A549 treated with AZD2906 at 1 μM for 4 hours (cell line): ENCODE measurements at places on chromosomes 5 and 9. TPM values are rescaled to one million over a fixed set of nuclear protein-coding genes. Genes with fewer than 3 reads are reported as not detected.

Gene ELOVL7
- total RNA-seq: 9.2 to 12.6 TPM (median 11.2 TPM) in 5 replicates

Gene SHOC1
- total RNA-seq: not detected in 5 replicates

Gene ADAMTS16
- total RNA-seq: 1.3 to 2.8 TPM (median 1.4 TPM) in 5 replicates

Gene CNTFR
- 0.06 to 0.14 TPM (median 0.12 TPM) in 5 replicates for total RNA-seq

Gene CDHR2
- 0.06 to 0.29 TPM (median 0.15 TPM) in 5 replicates for total RNA-seq

Gene ANKRD34B
- 0.03 to 0.15 TPM (median 0.06 TPM) in 5 replicates for total RNA-seq

Gene CAMK4
- 0.01 to 0.16 TPM (median 0.07 TPM) in 5 replicates for total RNA-seq

Gene PCDHGA3
- 0.02 to 0.03 TPM in 2 of 5 replicates, not detected in the others for total RNA-seq

Gene PCDHGA2
- total RNA-seq: 0.40 to 0.74 TPM (median 0.53 TPM) in 5 replicates

Gene ADAMTS19
- not detected in 5 replicates for total RNA-seq

Gene HINT1
- total RNA-seq: 479 to 497 TPM (median 484 TPM) in 5 replicates

Gene C1QTNF3
- 0.11 to 0.20 TPM (median 0.18 TPM) in 5 replicates for total RNA-seq

Gene GLIPR2
- 7.0 to 8.6 TPM (median 8.5 TPM) in 5 replicates for total RNA-seq

Gene MYMK
- total RNA-seq: not detected in 5 replicates

Gene TRIM7
- total RNA-seq: 25.9 to 43.9 TPM (median 40.4 TPM) in 5 replicates

Gene SAPCD2
- total RNA-seq: 14.8 to 26.1 TPM (median 23.7 TPM) in 5 replicates

Gene DDX41
- total RNA-seq: 84.0 to 122 TPM (median 112 TPM) in 5 replicates

Gene FGD3
- total RNA-seq: 0.12 to 0.26 TPM (median 0.16 TPM) in 5 replicates

Gene QRFP
- total RNA-seq: not detected in 5 replicates

Gene IFNK
- total RNA-seq: 0.06 TPM in 1 of 5 replicates, not detected in the others

Gene RNF14
- 52.3 to 84.2 TPM (median 67.1 TPM) in 5 replicates for total RNA-seq

Gene C8G
- total RNA-seq: 0.87 to 1.4 TPM (median 1.3 TPM) in 5 replicates

Gene PCDHB4
- 0.03 to 0.12 TPM (median 0.06 TPM) in 5 replicates for total RNA-seq

Gene CYSRT1
- 3.0 to 5.0 TPM (median 5.0 TPM) in 5 replicates for total RNA-seq

Gene OLFM1
- 9.1 to 10.9 TPM (median 9.8 TPM) in 5 replicates for total RNA-seq

Gene GHR
- 0.02 to 0.05 TPM (median 0.02 TPM) in 5 replicates for total RNA-seq

Gene PDE4D
- total RNA-seq: 38.9 to 53.7 TPM (median 51.9 TPM) in 5 replicates

Gene GPR151
- not detected in 5 replicates for total RNA-seq

Gene PDE6A
- total RNA-seq: 0.22 to 0.37 TPM (median 0.29 TPM) in 5 replicates

Gene FABP6
- 0.48 to 1.2 TPM (median 1.00 TPM) in 5 replicates for total RNA-seq

Gene PJA2
- 13.9 to 22.7 TPM (median 18.1 TPM) in 5 replicates for total RNA-seq

Gene GPRIN1
- 8.2 to 9.6 TPM (median 9.2 TPM) in 5 replicates for total RNA-seq

Gene SCGB3A2
- total RNA-seq: not detected in 5 replicates

Gene ANKRD20A1
- total RNA-seq: 0.82 to 2.4 TPM (median 1.2 TPM) in 5 replicates

Gene GM2A
- 14.8 to 18.0 TPM (median 15.3 TPM) in 5 replicates for total RNA-seq

Gene SEC16A
- 53.0 to 62.2 TPM (median 56.8 TPM) in 5 replicates for total RNA-seq

Gene SPAAR
- 0.05 to 0.09 TPM (median 0.06 TPM) in 4 of 5 replicates, not detected in the other for total RNA-seq

Gene KLHL9
- 15.3 to 20.3 TPM (median 18.6 TPM) in 5 replicates for total RNA-seq

Gene ATP10B
- total RNA-seq: not detected in 5 replicates

Gene TIMD4
- 0.85 to 1.5 TPM (median 1.1 TPM) in 5 replicates for total RNA-seq

Gene MARCOL
- not detected in 5 replicates for total RNA-seq

Gene TLX3
- total RNA-seq: not detected in 5 replicates

Gene FYB1
- 11.5 to 16.1 TPM (median 13.4 TPM) in 5 replicates for total RNA-seq

Gene IFNA1
- total RNA-seq: not detected in 5 replicates

Gene NUTM2F
- total RNA-seq: 0.02 TPM in 1 of 5 replicates, not detected in the others

Gene LRSAM1
- 8.0 to 9.9 TPM (median 9.6 TPM) in 5 replicates for total RNA-seq

Gene DRD1
- total RNA-seq: 0.02 to 0.11 TPM (median 0.05 TPM) in 5 replicates

Gene FCN1
- total RNA-seq: not detected in 5 replicates

Gene SLC34A1
- total RNA-seq: not detected in 5 replicates

Gene SPATA31A3
- total RNA-seq: not detected in 5 replicates

Gene HSD17B3
- total RNA-seq: 0.09 to 0.22 TPM (median 0.18 TPM) in 3 of 5 replicates, not detected in the others

Gene RGS14
- 3.8 to 5.4 TPM (median 5.1 TPM) in 5 replicates for total RNA-seq

Gene PCSK5
- total RNA-seq: 1.5 to 2.0 TPM (median 1.8 TPM) in 5 replicates

Gene PCDHA6
- total RNA-seq: 0.03 to 0.07 TPM (median 0.07 TPM) in 5 replicates

Gene PDCD1LG2
- total RNA-seq: 0.09 to 0.18 TPM (median 0.15 TPM) in 5 replicates

Gene SLC4A9
- total RNA-seq: 0.02 to 0.03 TPM in 2 of 5 replicates, not detected in the others

Gene SMIM33
- not detected in 5 replicates for total RNA-seq
